Occipital lobe (tissue), 3 donors: ENCODE measurements at places on chromosomes 16 and 17. TPM values are rescaled to one million over a fixed set of nuclear protein-coding genes. Genes with fewer than 3 reads are reported as not detected.

The ZG16 gene
- total RNA-seq, result not detected

The KANSL1 gene
- 116 TPM for total RNA-seq

- no peak for DNase-seq
Observed at GRCh38 chr17:64455993-64456885, 7.3 kb downstream of the MILR1 start.

GRCh38 chr16:66616169-66616568, 11.7 kb downstream of the CMTM3 start:
- no peak for DNase-seq
